ENCODE measurements at places on chromosomes 2 and 18. TPM values are rescaled to one million over a fixed set of nuclear protein-coding genes. Genes with fewer than 3 reads are reported as not detected.

The MERTK gene
- total RNA-seq, result 1.5 TPM

The HOXD12 gene
- total RNA-seq, result not detected

The GPR35 gene
- 0.65 TPM for total RNA-seq

The CGREF1 gene
- total RNA-seq, result 8.6 TPM

The IL1RL2 gene
- not detected for total RNA-seq

The RAB31 gene
- total RNA-seq, result 18.1 TPM

The SRD5A2 gene
- total RNA-seq, result not detected

The RNASEH1 gene
- total RNA-seq, result 50.0 TPM

The SAG gene
- total RNA-seq, result not detected

The NPHP1 gene
- total RNA-seq, result 9.2 TPM

The DHRS9 gene
- total RNA-seq, result 3.5 TPM

The ROCK2 gene
- 28.1 TPM for total RNA-seq

The CRYGA gene
- not detected for total RNA-seq

The KLF11 gene
- total RNA-seq, result 3.8 TPM

The IL1RN gene
- total RNA-seq, result 0.38 TPM

The EPC2 gene
- 7.5 TPM for total RNA-seq

The KIAA2012 gene
- total RNA-seq, result not detected

The LONRF2 gene
- total RNA-seq, result 3.5 TPM

The TMEM237 gene
- total RNA-seq, result 22.5 TPM

The LRRC30 gene
- not detected for total RNA-seq

The SS18 gene
- 48.4 TPM for total RNA-seq

The MALT1 gene
- 9.7 TPM for total RNA-seq

The EIF4E2 gene
- 85.6 TPM for total RNA-seq

The IL37 gene
- not detected for total RNA-seq

The PLGLB1 gene
- 0.30 TPM for total RNA-seq

The HOXD3 gene
- total RNA-seq, result not detected

The CRYGC gene
- total RNA-seq, result not detected

The ARL4C gene
- total RNA-seq, result 55.9 TPM

The ZSWIM2 gene
- not detected for total RNA-seq

The ABCB11 gene
- 0.03 TPM for total RNA-seq

The LTBP1 gene
- 16.6 TPM for total RNA-seq

The TUBA4B gene
- total RNA-seq, result not detected

The SCN9A gene
- 4.8 TPM for total RNA-seq

The ERCC3 gene
- 46.0 TPM for total RNA-seq

The FECH gene
- total RNA-seq, result 40.0 TPM

All from A549 treated with GW870086 at 1 μM for 4 hours (cell line).